NCI-H69 (cell line): ENCODE measurements at places on chromosomes 6 and 20.
A peak's percentile ranks its signal among the peaks of the same experiment; 100 is the strongest.

GRCh38 chr6:25511376-25511775, 140.6 kb upstream of the SCGN start:
- no peak for DNase-seq

GRCh38 chr6:15912505-15913400, 216.1 kb upstream of the MYLIP start:
- DNase-seq, result no peak

GRCh38 chr20:19071446-19071725, 141.1 kb upstream of the SLC24A3 start:
- peak; percentile 37 for DNase-seq

- peak; percentile 45 for DNase-seq
These were observed 49.3 kb downstream of the EZR start for GRCh38 chr6:158769771-158770432.

GRCh38 chr6:158571826-158572652, 12.1 kb downstream of the TMEM181 start:
- no peak for DNase-seq

- no peak for DNase-seq
These were observed 742.0 kb downstream of the KIF16B start for GRCh38 chr20:15831201-15831600.

- DNase-seq, result peak; percentile 31
These were observed 32.9 kb downstream of the PKIG start for GRCh38 chr20:44615169-44615791.

DNA sequence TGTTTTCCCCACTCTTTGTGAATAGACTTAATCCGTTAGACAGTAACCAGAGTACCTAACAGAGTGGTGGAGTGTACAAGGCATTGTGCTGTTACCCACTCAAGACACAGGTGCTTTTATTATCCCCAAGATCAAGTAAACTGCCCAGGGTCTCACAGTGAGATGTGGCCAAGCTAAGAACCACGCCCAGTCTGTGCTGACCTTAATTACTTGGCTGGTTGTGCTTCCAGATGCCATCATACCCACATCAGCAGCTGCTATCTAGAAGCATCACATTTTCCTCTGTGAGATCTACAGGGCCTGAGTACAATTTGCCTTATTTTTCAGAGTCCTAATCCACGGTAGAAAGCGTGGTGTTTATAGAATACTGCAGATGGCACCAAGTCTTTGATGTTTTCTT, 70.3 kb downstream of the GFRA4 start:
- no peak for DNase-seq

DNA sequence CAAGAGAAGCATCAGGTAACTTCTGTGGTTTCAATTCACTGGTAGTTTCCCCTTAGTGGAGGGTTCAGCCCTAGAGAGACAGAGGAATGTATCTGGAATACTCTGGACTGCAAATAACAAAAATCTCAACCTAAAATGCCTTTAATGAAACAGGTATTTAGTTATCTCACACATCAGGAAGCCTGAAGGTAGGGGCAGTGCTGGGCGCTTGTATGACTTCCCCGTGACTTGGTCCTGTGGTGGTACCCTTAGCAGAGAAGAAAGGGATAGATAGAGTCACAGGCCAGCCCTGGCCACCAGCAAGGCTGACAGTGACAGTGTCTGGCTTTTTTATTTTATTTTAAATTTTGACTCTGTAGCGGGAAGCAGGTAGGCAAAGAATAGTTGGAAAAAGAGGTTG, 14.9 kb downstream of the LRRC1 start:
- no peak for DNase-seq

DNA sequence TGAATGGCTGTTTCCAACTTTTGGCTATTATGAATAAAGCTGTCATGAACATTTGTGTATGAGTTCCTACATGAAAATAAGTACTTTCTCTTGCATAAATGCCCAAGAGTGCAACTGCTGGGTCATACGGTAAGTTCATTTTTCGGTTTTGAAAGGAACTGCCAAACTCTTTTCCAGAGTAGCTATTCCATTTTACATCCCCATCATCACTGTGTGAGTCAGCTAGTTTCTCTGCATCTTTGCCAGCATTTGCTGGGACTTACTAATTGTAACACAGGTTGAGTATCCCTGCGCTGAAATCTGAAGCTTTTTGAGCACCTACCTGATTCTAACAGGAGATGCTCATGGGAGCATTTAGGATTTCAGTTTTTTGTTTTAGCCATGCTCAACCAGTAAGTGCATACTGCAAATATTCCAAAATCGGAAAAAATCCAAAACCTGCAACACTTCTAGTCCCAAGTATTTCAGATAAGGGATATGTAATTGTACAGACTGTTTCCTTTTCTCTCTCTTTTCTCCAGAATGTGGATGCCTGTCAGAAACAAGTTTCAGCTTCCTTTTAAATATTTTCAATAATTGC, 118.4 kb downstream of the DTNBP1 start:
- no peak for DNase-seq

GRCh38 chr20:5569021-5569420, 181.2 kb upstream of the SHLD1 start:
- peak; percentile 68 for DNase-seq

DNA sequence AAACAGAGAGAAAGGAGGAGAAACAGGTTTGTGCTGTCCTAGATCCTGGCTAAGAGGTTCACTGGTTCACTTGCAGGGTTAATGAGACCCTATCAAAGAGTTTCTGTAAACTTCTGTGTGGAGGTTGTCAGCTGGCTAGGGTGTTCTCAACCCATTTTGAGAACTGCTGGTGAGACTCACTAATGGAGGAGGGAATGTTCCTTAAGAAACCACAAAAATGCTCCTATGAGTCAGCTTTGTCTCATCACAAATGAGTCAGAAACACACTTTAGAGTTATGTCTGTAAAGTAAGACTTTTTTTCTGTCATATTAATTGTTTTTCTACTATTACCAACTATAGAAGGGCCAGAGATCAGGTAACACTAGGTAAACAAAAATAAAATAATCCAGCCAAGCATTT, 884.4 kb downstream of the PHF3 start:
- DNase-seq, result peak; percentile 45

DNA sequence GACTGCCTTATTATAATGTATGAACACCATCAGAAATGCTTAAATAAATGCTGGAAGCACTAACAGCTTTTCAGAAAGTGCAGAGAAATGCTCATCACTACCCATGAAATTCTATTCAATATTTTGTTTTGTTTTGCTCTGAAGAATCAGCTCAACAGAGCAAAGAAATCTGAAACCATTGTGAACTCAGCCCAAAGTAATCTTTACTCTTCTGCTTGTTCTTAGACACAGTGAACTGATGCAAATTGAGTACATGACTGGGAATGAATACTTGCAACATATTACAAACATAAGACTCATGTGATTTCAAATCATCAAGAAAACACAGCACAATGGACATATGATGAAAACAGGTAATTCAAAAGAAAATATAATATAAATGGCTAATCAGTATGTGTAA, 404.6 kb upstream of the OPRM1 start:
- DNase-seq, result no peak

DNA sequence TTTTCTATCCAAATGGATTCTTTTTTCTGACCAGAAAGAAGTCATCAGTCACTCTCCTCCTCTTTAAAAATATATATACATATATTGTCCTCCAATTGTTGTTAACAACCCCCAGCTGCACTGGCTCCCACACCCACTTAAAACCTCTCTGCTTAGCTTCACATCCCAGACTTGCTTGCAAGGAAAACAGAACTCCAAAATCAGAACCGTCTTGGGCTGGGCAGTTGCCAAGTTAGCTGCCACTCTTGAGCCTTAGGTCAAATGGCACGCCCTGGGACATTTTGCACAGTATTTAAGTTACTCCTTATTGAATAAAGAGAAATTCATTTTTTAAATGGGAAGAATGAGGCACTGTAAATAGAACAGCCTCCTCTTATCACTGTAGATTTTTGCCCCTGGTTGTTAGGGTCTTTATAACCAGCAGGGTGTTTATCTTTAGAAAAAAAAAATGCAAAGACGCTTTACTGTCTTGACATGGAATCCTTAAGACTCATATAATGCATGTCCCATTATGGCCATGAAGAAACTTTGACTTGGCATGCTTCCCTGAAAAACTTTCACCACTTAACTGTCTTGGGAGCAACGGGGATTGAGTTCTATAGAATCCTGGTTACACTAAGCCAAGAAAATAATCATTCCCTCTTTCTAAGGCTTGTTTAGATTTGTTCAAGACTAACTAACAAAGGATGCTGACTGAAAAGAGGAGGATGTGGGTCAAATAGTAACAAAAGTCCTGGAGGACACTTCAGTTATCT, 204.5 kb downstream of the ISM1 start:
- no peak for DNase-seq

DNA sequence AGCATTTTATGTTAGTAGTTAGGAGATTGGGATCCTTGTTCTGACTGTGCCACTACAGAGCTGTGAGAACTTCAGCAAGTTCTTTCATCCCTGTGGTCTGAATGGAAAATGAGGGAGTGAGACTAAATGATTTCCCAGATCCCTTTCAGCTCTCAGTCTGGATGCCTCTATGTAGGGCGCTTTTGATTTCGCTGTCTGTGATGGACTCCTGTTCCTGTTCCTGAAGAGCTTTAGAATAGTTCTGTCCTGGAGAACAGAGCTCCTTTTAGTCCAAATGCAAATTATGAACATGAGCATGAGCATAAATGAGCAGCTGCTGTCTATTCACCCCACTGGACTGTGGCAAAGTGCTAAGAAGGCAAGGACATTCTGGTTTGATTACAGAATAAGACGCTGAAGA, 61.4 kb upstream of the NT5E start:
- no peak for DNase-seq

DNA sequence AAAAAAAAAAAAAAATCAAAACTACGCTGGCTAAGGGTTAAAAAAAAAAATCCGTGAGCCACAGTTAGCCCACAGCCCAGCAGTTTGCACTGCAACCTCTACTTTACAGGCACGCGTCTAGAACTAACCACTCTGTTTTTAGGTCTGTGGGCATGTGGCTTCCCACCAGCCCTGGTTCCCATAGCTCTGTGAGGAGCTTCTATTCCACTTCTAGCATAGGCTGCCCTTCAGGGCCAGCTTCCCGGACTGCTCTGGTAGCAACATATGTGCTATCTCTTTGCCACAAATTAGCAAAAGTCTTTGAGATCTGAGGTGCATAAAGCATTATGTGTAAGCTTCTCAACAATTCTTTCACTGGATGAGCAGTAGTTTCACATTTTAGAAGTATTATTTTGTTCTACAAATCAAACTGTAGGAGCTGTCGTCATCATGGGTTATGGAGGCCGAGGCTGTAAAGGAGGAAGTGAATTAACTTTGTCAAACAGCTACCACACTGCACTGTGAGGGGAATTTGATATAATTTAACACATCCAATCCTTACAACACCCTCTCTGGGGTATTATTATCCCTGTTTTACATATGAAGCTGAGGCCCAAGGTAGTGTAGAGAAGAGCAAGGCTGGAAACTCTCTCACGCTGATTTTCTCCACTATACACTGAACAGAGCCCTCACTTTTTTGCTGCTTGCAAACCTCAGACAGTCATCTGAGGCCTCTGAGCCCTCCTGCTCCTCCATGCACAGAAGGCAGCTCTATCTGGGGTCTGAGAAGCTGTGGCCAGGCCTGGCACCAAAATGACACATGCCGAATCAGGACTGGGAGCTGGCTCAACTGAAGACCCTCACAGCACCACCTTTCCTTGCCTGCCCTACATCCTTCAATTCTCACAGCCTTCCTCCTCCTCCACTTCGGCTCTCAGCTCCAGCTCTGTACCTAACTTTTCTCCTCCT, 35.4 kb downstream of the MAN1A1 start:
- DNase-seq, result no peak

DNA sequence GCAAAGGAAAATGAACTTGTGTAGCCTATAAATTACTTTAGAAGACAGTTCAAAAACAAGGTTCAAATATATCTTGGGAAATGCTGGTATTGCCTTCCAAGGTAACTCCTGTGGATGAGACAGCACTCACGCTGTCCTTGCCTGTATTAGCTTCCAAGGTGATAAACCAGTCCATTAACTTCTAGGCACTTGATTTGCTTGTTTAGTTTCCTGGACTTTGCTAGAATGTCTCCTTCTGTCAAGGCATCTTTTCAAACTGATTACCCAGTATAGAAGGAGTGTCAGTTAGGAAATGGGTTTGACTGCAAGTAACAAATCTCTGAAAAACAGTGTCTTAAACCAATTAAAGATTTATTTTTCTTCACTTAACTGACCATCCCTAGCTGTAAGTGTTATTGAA, 103.4 kb upstream of the SLC22A23 start:
- DNase-seq, result peak; percentile 20

DNA sequence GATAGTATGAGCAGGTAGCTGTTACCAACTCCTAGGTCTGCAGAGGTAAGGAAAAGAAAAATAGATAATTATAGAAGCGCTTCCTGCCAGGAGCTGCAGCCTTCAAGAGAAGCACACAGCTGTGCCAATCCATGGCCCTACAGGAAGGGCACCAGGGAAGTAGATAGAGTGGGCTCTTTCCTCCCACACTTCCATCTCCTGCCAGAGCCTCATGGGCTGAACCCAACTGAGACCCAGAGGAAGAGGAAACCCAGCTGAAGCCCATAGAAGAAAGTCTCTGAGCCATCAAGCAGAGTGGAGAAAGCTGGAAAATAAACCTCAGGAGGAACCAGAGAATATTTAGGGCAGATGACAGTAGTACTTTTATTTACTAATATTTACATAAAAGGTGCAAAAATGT, 146.7 kb upstream of the ATXN1 start:
- peak; percentile 43 for DNase-seq

DNA sequence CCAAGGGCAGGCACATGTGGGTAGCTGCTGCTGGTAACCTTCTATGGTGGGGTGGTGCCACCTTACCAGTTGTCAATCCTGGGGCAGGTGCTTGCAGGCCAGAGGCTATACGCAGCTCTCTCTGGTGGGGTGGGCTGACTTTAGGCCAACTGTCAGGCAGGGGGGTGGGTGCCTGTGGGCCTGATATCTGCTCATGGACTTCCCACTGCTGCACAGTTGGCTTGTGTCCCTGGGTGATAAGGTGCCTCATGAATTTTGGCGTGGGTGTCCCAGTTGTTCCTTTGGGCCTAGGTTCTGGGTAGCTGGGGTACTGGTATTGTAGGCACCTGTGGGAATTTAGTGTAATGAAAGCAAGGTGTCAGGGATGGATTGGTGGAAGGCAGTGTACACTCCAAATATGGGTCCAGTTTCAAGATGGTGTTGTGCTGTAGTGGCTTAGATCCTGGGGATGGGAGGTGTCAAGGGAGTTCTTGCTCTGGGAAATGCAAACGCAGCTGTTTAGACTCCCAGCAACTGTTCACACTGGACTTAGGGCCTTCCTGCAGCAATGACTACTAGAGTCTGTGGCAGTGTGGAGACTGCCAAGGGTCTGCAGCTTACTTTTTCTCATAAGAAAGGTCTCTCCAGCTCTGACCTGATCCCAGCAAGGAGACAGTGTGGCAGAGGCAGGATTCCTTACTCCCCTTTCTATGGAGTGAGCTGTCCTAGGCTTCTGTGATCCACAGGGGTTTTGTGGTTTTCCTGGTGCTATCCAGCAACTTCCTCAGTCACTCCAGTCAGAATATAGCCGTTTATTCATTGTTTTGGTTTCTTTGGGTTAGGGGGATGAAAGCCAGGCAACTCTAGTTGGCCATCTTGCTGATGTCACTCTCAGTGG, 128.2 kb downstream of the CRYBG1 start:
- DNase-seq, result no peak

DNA sequence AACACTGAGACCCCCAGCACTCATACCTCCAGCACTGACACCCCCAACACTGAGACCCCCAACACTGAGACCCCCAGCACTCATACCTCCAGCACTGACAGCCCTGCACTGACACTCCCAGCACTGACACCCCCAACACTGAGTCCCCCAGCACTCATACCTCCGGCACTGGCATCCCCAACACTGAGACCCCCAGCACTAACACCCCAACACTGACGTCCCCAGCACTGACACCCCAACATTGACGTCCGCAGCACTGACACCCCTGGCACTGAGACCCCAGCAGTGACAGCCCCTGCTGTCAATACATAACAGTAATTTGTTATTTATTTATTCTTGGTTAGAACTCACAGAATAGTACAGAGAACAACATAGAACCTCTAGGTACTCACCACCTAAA, 58.0 kb downstream of the ERMARD start:
- no peak for DNase-seq
